ENCODE measurements at places on chromosomes 11 and 22. TPM values are rescaled to one million over a fixed set of nuclear protein-coding genes. Genes with fewer than 3 reads are reported as not detected.

DNA sequence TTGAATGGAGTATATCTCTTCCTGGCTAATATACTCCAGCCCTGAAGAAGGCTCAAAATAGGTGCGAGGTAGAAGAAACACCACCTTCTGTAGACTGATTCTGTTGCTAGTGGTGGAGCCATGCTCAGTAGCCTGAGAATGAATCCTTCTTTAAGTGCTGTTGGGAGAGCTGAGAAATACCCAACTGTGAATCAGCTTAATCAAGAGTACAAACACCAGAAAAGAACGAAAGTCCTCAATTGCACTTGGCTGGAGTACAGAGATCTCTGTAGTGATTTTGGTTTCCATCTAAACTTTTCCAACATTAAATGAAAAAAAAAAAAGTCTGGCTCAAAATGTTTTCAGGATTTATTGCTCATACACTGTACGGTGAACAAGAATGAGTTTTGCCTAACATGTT lies 619.1 kb downstream of the METTL15 start:
- no peak for DNase-seq

DNA sequence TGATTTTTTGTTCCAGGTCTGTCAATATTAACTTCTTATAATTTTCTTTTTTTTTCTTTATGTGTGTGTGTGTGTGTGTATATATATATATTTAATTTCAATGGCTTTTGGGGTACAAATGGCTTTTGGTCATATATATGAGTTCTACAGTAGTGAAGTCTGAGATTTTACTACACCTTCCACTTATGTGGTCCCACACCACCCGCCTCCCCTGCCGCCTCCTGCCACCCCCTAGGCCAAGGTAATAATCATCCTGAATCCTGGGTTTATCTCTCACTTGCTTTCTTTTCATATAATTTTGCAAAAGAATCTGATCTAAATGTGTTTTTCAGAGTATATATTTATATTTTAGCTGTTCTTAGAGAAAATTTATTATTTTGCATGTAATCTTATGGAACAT lies 11.1 kb downstream of the NEAT1 start:
- no peak for DNase-seq

DNA sequence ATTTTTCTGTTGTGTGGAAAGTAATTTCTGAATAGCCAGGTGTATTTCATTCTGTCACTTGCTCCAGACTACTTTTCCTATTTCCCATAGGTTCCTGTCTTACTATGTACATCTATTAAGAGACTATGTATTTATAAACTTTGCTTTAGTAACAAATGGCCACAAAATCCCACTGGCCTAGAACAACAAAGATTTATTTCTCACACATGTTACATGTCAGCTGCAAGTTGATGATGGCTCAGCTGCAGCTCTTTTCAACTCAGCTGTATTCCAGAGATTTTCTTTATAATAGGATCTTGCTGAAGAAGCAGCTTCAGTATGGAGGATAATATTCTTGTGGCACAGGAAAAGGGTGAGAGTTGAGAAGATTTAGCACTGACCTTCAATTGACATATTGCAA lies 539.6 kb upstream of the LRRC4C start:
- no peak for DNase-seq

The TMEM191B gene
- 0.32 TPM for total RNA-seq

- DNase-seq: no peak
Measured at GRCh38 chr11:44310463-44311272, 729 bp upstream of the ALX4 start.

The ACCS gene
- total RNA-seq: 65.3 TPM

DNA sequence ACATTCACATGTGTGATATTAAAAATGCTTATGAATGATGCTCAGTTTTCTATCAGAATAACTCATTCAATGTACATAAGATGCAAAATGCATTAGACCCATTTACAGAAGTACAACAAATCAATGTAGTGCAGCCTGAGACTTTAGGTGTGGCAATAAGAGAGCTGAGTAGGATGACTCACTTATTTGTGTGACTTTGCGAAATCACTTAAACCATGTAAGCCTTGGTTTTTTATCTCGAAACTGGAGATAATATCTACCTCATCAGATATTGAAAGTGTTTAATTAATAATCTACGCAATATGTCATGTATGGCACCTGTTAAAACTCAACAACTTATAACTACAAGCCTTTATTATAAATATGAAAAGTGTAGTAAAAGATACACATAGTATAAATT lies 105.7 kb upstream of the LUZP2 start:
- no peak for DNase-seq

DNA sequence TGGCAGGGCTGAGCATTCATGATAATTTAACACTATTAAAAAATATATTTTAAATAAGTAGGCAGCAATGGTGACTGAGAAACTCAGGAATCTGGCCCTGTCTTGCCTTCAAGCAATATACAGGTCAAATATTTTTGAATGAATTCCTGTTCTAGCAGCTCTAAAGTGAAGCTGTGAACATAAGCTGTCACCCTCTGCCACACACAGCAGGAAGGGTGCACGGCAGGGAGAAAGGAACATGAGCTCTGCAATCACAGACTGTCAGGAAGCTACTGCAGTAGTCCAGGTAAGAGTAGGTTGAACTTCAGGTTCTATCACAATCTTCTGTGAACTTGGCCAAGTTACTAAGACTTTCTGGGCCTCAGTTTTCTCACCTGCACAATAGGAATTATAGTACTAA lies 114.8 kb downstream of the SERGEF start:
- DNase-seq: no peak

DNA sequence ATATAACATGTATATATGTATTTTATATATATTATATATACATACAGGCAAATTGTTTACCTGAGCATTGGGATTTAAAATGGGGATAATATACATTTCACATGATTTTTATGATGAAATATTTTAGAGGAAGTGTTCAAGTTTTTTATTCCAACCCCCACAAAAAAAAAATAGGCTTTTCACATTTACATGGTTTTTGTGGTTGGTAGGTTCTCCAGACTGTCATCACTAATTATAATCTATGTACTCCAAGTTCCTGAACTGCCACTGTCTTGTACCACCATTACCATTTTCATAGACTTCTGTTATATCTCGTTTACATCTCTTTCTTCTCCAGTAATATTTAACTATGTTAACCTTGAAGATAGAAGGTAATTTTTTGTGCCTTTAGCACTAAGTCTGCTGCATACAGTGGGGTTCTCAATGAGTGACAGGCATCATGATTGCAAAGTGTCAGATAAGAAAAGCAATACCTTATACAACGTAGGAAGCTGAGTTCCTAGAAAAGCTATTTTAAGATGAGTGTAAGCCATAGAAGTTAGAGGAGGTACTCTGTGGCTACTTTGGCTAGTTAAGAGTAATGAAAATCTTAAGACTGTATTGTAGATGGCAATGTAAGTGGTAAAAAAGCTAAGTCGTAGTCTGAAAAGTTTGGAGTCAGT lies 5.2 kb downstream of the TMEM126A start:
- DNase-seq: no peak

- no peak for DNase-seq
Measured at GRCh38 chr11:123238297-123238696, 43.2 kb upstream of the CLMP start.

DNA sequence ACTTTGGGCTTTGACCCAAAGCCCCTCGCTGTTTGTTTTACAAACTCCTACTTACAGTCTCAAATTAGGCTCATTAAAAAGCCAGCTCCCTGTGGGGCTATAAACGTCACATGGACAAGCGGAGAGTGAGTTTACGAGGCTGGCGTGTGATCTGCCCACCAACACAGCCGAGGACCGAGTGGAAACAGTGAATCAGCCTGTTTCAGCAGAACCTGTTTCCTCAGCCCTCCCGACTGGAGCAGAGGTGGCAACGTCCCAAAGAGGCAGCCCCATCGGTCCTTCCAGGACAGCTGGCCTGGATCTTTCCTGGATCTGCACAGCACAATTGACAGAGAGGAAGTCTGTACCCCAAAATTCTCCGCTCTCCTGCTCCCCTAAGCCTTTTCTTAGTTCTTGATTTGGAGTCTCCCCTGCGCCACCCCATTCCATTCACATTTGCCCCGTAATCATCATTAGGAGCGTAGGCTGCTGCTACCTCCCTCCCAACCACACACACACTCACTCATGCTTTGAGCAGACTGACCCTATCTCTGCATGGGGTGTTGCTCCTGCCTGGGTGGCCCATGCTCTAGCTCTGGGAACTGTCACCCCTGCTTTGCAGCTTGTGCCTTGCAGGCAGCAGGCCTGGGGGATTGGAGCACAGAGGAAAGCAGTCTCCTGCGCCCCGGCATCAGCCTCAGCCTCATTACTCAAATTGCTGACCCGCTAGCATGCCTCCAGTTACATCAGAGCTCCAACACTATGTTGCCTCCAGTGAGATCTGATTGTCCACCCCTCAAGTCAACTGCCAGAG lies 117.8 kb downstream of the NAT10 start:
- no peak for DNase-seq

DNA sequence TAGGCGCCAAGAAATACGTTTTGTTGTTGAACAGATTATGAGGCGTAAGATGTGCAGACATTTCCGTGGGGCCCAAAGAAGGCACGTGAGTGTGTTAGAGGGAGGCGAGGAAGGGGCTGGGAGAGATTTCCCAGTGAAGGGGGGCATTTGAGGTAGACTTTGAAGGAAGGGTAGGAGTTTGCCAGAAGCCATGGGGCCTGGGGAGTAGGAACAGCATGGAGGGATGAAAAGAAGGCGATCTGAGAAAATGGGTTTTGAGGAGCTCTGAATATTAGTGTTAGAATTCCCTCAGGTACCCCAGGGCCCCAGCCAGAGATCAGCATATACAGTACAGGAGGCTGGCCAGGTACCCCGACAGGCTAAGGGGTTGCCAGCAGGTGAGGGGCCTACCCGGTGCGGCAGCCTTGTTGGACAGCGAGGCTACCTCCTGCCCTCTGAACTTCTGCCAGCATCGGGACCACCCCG lies 414 bp upstream of the MIEF1 start:
- no peak for DNase-seq

DNA sequence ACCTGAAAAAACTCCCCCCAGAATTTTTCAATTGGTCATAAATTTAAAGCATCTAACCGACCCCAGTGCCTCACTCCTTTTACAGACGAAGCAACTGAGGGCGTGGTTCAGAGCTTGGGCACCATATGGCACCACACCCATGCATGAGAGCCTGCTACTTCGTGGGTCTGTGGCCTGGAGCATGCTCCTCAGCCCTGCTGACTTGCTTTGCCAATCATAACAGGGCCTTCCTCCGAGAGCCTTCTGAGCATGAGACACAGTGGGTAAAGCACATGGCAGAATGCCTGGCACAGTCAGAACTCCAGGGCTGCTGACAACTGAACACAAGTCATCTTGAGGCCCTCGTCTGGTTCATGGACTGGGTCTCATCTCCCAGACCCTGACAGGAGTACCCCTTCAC lies 33.3 kb downstream of the HIRA start:
- DNase-seq: no peak

The FGF19 gene
- not detected for total RNA-seq

The OR8G1 gene
- not detected for total RNA-seq

DNA sequence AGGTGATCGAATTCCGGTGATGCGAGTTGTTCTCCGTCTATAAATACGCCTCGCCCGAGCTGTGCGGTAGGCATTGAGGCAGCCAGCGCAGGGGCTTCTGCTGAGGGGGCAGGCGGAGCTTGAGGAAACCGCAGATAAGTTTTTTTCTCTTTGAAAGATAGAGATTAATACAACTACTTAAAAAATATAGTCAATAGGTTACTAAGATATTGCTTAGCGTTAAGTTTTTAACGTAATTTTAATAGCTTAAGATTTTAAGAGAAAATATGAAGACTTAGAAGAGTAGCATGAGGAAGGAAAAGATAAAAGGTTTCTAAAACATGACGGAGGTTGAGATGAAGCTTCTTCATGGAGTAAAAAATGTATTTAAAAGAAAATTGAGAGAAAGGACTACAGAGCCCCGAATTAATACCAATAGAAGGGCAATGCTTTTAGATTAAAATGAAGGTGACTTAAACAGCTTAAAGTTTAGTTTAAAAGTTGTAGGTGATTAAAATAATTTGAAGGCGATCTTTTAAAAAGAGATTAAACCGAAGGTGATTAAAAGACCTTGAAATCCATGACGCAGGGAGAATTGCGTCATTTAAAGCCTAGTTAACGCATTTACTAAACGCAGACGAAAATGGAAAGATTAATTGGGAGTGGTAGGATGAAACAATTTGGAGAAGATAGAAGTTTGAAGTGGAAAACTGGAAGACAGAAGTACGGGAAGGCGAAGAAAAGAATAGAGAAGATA lies at the start of gene MALAT1:
Gene MALAT1, plus strand, starts transcription at position 69 of the 736 bp plus-strand sequence.
- peak; percentile 97 for DNase-seq

The HOATZ gene
- not detected for total RNA-seq

GRCh38 chr22:27583856-27584255 lies 217.7 kb downstream of the MN1 start:
- DNase-seq: no peak

The ASRGL1 gene
- not detected for total RNA-seq

DNA sequence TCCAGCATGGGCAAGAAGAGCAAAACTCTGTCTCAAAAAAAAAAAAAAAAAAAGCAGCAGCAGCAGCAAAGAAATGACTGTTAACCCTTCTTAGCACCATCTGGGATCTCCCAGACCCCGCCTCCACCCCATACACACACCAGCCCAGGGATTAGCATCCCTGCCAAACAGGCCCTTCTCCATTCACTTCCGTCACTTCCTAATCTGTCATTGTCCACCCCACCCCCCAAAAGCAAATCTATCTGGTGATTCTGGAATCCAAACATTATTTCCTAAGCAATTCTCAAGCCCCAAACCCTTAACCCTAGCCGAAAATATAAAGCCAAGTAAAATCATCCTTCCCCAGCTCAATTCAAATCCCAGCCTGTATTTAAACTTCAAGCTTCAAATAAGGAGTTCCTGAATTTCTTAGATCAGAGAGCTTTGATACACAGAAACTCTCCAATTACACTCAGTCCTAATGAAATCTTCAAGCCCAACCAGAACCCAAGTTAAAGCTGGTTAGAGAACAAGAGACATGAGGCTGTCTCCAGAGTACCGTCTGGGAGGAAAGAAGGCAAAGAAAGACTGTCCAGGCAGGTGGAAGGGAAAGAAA lies 6.0 kb upstream of the AHNAK start:
- DNase-seq: no peak

DNA sequence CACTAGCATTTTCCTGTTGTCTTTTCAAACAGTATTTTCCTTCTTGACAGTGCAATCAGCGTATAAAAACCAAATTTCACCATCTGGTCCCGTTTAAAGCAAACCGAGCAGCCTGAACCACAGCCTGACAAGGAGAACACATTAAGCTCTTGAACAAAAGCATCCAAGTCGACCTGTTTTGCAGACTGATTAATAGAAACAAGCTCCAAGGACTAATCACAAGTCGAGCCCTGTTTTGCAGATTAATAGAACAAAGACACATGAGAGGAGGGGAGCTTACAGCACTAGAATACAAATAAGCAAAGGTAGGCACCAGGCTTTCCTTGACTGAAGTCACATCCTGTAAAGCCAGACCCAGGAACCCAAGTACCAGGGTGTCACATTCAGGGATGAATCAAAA lies 104.8 kb downstream of the MPPED2 start:
- DNase-seq: no peak

The CSF2RB gene
- 6.0 TPM for total RNA-seq
